ENCODE measurements at places on chromosomes 12 and 14.

DNA sequence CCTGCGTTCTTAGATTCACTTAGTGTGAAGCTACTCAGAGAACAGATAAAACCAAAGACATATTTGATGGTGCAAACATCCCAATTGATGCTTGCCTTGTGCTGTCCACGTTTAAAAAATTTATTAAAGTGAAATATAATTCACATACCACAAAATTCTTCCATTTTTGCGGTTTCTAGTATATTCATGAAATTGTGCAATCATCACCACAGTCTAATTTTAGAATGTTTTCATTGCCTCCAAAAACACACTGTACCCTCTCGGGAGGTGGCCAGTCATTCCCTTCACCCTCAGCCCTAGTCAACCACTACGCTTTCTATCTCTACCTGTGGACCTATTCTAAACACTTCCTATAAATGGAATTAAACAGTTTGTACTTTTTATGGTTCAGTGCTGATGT is 1109.2 kb downstream of the FLRT2 start:
- no peak for DNase-seq

DNA sequence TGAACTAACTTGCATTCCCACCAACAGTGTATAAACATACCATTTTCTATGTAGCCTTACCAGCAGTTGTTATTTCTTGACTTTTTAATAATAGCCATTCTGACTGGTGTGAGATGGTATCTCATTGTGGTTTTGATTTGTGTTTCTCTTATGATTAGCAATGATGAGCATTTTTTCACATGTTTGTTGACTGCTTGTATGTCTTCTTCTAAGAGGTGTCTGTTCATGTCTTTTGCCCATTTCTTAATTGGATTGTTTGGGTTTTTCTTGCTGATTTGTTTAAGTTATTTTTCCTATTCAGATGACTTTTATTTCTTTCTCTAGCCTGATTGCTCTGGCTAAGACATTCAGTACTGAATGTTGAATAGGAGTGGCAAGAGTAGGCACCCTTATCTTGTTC is 230.3 kb downstream of the DAD1 start:
- DNase-seq, result no peak

- no peak for DNase-seq
These were observed 9.2 kb downstream of the HEBP1 start for GRCh38 chr12:12990700-12991468.

GRCh38 chr12:117121441-117121840 is 22.2 kb upstream of the TESC start:
- DNase-seq, result no peak

DNA sequence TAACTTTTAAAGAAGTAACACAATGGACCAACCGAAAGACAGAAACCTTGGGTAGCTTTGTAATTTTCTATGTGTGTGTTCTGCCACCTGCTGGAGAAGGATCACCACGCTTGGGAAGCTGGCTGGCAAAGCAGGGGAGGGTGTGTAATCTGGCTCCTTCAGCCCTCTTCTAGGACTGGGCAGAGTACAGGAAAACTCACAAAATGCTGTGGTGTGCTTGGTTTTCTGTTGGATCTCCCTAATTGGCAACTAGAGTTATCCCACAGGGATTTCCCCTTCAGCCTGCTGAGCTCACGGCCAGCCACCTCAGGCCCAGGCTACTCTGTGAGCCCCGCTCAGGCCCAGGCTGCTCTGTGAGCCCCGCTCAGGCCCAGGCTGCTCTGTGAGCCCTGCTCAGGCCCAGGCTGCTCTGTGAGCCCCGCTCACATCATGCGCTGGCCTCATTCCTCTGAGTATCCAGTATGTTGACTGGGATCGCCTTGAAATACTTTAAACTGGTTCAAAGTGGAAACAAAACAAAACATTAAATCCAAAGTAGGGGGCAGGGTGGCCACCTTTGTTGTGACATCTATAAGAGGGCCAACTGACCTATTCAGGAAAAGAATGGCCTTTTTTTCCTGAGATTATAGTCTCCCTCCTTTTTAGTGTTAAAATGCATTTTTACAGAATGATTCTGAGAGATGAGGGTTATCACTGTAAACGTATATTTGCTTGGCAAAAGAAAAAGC is 52.0 kb upstream of the RNU6-8 start:
- peak; percentile 83 for DNase-seq

DNA sequence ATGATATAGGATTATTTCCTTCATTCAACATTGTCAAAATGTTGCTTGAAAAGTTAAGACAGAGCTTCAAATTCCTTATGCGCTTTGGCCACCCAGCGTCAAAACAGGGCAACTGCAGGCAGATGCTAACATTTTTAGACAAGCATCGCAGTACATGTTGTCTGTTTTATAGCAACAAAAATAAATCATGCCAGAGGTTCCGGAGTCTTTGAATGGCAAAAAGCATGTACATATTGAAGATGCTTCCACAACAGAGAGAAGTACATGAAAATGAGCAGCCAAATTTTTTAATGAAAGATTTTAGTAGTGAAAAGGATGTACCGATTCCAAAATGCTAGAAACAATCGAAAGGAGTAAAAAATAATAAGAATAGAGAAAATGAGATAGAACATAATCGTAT is 49.8 kb upstream of the USP15 start:
- peak; percentile 69 for DNase-seq

- no peak for DNase-seq
These were observed 12.8 kb upstream of the GPX2 start for GRCh38 chr14:64955297-64955696.

DNA sequence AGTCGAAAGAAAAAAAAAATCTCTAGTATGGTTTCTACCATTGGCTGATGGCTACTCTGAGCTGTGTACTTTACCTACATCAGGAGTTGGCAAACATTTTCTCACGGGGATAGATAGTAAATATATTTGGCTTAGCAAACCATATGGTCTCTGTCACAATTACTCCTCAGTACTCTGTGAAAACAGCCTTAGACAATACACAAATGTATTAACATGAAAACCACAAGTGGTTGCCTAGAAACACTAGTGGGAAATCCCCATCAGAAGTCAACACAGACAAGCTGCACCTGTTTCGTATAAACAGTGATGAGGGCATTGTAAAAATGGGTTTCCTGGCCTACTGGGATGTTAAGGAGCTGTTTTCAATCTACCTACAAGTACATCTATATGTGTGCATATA is 84.6 kb upstream of the NAV3 start:
- no peak for DNase-seq

- DNase-seq, result no peak
These were observed 100.0 kb upstream of the LRIG3 start for GRCh38 chr12:59020073-59020946.

- DNase-seq, result no peak
These were observed 43.3 kb downstream of the PPP1R12A start for GRCh38 chr12:79891506-79892162.

DNA sequence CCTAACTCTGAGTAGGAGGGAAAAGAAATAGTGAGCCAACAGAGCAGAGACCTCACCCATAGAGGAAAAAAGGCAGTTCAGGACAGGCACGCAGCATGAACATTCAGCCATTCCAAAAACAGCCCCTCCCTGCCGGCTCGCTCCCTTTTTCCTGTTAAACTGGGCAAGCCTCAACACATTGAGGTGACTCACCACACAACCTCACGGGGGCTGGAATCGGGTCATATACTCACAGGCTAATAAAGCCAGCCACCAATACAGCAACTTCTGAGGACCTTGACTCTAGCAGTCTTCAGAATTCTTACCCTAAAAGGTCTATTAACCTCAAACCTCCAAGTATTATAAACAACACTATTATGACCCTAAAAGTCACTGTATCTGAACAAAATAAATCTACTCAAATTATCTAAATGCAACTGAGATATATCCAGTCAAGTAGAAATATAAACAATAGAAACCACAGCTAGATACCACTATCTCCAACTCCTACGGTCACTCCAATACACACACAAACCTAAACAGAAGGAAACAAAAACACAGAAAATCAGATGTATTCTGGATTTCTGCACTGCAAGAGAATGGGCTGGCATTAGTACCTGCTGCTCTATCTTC is 6.3 kb downstream of the YBX3 start:
- peak; percentile 88 for DNase-seq

Data from PC-3 (cell line).